ENCODE measurements at places on chromosomes 12 and 14.

DNA sequence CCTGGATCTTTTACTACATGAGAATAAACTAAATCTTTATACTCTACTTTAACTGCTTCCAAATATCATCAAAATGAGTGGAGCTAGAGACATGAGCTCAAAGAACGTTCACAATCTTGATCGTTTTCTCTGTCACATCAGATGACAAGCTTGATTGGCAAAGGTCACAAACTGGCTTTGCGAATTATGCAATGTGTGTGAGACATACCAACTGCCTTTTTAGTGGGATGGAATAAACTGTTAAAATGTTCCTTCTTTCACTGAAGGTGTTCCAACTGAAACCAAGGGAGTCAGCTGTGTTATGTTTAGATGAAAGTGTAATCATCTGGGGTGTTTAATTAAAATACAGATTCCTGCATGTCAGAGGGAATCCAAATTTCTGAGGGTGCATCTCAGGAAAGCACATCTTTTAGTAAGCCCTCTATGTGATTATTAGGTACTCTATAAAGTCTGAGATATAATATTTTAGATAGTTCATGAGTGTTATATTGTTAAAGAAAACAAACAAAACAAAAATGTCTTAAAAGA, 21.9 kb downstream of the KITLG start:
- DNase-seq, result no peak

DNA sequence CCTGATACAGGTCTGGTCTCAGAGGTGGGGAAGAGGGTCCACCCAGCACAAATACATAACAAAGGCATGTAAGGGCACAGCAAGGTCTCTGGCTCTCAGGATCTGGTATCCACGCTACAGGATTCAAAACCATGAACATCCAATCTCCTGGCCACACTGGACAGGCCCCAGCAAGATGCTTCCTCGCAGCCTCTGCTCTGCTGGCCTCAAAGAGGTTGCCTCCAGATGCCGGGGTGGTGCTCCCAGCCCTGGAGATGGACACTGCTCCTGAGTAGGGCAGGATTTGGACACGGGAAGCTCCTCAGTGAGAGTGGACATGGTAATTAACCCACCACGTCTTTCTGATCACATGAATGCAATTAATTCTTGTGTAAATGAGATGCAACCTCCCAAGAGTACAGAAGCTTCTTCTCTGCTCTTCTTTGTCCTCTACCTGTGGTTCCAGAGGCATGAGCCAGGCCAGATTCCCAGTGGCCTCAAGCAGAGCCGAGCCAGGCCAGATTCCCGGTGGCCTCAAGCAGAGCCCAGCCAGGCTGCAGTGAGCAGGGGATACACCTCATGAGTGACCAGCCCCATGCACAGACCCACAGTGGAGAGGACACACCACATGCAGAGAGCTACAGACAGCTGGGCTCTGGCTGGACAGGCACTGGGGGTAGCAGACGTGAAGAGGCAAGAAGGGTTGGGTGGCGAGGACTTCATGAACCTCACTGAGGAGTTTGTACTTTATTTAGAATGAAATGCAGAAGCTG, 186.4 kb downstream of the PIWIL1 start:
- no peak for DNase-seq

GRCh38 chr14:60723907-60724618, at the start of gene SIX4:
Gene SIX4, minus strand, starts transcription at chr14:60724351. Its CDS starts 277 bp downstream, at chr14:60724074.
- peak; percentile 80 for DNase-seq

- no peak for DNase-seq
Measured at GRCh38 chr14:57879516-57879915, 13.6 kb upstream of the SLC35F4 start.

GRCh38 chr12:12714276-12715021, 2.7 kb upstream of the CDKN1B start:
- peak; percentile 15 for DNase-seq

DNA sequence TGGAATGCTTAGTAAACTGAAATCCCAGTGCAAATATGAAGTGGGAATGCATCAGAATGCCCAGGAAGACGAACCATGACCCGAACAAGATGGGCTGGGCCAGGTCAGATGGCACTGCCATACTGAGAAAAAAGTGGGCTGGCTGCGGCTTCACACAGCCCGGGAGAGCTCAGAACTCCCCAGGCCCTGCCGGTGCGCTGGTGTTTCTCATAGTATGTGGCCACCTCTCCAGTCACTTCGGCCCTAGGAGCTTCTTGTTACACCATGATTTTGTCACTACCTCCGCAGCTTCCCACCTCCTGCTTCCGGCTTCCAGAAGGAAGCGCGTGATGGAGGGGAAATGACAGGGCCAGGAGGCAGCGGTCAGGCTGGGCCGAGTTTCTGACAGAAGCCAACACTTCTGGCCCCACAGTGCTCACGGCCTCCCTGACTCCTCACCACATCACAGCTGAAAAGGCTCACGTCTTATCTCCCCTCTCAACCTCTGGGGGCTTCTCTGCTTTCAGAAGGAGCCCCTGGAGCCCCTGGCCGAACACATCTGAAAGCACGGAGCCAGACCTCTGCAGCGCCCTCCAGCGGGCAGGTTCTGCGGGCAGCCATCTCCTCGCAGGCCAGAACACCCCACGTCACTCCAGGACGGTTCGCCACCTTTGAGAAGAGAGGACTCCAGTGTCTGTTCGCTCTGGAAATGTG, 30.7 kb downstream of the DAD1 start:
- no peak for DNase-seq

GRCh38 chr12:110355073-110355472, 48.4 kb downstream of the ANAPC7 start:
- peak; percentile 40 for DNase-seq
